ENCODE measurements at places on chromosomes 3 and 15.

- no peak for DNase-seq
Observed at GRCh38 chr3:173411375-173411973, 13.9 kb downstream of the NLGN1 start.

DNA sequence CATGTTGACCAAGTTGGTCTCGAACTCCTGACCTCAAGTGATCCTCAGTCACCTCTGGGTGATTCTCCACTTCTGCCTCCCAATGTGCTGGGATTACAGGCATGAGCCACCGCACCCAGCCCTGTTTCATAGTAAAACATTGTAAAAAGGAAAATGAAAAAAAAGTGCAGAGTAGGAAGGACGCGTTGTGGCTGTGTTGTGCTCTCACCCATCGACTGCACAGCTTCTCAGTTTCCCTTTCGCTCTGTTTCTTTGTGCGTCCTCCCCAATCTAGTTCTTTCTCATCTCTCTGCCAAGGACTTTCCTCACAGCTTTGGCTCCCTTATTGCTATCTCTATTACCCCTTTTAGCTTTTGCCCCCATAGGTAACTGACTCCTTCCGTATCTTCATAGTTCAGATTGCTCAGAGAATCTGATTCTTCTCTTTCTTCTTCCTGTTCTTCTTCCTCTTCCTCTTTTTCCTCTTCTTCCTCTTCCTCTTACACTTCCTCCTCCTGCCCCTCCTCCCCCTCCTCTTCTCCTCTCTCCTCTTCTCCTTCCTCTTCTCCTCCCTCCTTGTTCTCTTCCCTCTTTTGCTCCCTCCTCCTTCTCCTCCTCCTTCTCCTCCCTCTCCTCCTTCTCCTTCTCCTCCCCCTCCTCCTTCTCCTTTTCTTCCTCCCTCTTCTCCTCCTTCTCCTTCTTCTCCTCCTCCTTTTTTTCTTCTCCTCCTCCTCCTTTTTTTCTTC, 81.1 kb upstream of the VGLL4 start:
- DNase-seq: no peak

DNA sequence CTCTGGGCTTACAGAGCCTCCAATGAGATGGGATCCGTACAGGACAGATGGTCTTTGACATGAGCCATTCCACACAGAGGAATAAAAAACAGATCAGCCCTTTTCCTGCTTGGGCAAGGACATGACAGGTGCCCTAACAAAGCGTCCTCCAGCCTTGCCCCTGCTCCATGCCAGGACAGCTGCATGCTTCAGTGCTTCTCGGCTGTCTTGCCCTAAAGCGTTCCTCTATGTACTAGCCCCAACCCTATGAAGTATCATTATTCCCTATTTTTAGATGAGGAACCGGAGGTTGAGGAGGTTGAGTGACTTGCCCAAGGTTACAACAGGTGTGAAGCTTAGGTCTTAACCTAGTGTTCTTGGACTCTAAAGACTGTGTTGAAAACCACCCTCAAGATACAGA, 10.5 kb downstream of the POMGNT2 start:
- no peak for DNase-seq

DNA sequence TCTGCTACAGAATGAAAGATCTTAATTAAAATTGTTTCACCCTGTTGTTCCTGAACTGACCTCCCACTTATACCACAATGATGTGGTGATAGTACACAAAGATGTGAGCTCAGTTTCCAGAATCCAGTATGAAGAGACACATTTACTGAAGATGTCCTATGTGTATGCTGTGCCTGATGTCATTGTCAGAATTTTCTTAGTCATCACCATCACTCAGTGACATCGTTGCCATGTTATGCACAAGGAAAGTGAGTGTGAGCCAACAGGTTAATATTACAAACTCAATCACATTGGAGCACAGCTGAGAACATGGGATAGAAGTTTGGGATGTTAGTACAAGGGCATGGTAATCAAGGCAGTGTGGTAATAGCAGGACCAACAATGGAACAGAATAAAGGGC, 199.7 kb upstream of the CHRNA7 start:
- DNase-seq: no peak

DNA sequence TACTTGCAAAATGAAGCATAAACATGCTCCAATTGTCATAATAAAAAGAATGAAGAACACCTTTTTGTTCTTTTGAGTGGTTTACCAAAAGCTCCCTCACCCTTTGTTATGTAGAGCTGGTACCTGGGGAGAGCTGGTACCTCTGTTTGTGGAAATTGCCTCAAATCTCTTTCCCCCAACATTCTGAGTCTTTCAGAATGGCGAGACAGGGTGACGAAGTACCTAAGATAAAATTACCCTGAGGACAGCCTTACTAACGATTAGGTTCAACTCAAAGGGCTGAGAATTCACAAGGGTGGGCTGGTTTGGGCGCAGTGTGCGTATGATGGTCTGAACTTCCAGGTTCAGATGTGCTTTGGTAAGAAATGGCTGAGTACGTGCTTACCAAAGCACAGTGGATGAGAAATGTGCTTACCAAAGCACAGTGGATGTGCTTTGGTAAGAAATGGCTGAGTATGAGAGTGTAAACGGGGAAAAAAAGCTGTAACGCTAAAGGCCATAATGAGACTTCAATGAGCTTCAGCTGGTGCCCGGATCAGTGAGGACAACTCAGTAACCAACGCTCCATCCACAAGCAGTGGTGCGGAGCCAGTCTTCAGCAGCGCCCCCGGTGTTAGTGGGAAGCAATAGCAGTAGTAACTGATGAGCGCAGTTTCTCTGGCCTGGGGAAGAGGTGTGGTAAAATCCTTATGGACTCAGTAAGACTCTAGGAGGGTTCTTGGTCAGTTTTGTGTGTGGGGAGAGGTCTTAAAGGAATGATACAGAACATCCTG, 72.3 kb upstream of the LRIG1 start:
- DNase-seq: no peak

DNA sequence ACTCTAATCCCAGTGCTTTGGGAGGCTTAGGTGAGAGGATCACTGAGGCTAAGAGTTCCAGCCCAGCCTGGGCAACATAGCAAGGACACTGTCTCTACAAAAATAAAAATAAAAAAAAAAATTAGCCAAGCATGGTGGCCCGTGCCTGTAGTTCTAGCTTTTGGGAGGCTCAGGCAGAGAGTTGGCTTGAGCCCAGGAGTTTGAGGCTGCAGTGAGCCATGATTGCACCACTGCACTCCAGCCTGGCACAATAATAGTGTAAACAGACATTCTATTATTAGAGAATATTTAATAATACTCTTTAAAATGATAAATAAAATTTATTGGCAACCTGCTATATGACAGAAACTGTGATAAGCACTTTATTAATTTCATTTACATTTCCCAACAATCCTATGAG, 908.9 kb downstream of the TUSC7 start:
- no peak for DNase-seq

DNA sequence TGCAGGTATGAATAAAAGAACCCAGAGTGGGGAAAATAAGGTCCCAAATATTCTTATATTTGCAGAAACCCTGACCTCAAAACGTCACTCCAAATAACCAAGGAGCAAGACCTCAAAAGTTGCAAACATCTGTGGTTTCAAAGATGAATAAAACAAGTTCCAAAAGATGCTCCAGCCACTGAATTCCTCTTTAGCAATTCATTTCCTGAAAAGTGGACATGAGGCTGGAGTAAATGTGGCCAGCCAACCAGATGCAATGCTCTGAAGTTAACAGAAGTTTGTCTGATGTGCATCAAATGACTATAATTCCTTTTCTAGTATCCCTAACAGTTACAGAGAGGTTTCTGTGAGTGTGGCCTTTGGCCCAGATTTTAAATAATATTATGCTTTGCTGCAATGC, 71.2 kb upstream of the WNT5A start:
- DNase-seq: no peak

- peak; percentile 70 for DNase-seq
Observed at GRCh38 chr3:143970773-143971358, 757 bp upstream of the DIPK2A start.

GRCh38 chr3:11660242-11660641, 16.5 kb upstream of the VGLL4 start:
- DNase-seq: no peak

DNA sequence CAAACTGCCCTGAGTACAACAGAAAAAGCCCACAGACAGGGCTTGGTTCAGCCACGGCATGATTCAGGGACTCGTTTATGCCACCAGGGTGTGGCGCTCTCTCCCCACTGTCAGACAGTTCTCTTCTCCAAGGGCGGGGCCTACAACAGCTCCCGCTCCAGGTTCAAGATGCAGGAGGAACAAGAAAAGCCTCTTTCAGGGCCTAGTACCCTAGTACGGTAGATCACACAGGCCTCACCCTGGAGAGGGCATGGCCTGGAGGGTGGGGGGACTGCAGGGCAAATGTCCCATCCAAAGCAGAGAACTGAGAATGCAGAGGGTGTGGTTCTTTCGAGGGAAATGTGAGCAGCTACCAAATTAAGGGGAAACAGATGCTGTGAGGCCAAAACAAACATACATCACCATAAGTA, 12.0 kb downstream of the MESD start:
- DNase-seq: peak; percentile 47

- DNase-seq: no peak
Observed at GRCh38 chr15:90436952-90437351, 48.9 kb downstream of the IQGAP1 start.

DNA sequence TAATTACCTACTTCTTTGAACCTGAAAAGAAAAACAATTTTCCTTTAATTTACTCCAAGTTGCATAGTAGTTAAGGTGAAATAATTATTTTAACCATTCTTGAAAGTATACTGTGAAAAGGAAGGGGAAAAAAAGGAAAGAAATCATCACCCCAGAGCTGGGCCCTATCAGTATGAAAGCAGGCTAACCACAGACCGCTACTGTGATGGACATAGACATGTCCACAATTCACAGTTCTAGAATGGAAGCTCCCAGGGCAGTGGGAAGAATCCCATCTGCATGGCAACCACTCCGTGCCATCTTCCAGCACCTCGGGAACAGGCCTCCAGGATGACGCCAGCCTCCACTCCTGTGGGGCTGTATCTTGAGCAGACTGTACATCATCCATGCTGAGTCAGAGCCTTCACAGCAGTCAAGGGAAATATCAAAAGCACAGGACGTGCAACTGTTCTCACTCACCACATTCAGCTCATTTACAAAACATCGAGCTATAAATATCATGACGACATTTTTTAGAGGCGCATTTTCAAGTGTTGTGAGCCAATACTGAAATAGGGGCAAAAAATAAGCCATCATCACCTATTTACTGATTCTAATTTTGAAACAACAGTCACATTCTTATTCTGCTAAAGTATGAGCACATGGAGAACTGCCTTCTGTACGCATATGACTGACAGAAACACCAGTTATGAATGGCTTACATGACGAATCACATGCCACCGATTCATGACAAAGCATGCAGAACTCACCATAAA, 119.7 kb downstream of the SNRK start:
- DNase-seq: no peak

- DNase-seq: no peak
Observed at GRCh38 chr3:157532529-157533297, 29.5 kb upstream of the VEPH1 start.

DNA sequence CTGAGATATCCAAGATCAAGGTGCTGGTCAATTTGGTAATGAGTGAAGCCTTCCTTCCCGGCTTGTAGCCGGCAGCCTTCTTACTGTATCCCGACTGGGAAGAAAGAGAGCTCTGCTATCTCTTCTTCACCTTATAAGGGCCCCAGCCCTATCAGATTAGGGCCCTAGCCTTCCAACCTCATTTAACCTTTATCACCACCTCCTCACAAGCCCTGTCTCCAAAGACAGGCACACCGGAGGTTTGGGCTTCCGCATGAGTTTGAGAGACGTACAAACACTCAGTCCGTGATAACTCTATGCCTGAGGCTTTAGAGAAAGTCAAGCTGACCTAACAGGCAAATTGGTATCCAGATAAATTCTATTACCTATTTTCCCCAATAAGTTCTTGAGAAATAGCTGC, 243.9 kb downstream of the OPA1 start:
- DNase-seq: no peak

GRCh38 chr15:65055201-65055870, 10.1 kb downstream of the SLC51B start:
- peak; percentile 41 for DNase-seq

- no peak for DNase-seq
Observed at GRCh38 chr3:126423191-126424038, 28.7 kb downstream of the CFAP100 start.

DNA sequence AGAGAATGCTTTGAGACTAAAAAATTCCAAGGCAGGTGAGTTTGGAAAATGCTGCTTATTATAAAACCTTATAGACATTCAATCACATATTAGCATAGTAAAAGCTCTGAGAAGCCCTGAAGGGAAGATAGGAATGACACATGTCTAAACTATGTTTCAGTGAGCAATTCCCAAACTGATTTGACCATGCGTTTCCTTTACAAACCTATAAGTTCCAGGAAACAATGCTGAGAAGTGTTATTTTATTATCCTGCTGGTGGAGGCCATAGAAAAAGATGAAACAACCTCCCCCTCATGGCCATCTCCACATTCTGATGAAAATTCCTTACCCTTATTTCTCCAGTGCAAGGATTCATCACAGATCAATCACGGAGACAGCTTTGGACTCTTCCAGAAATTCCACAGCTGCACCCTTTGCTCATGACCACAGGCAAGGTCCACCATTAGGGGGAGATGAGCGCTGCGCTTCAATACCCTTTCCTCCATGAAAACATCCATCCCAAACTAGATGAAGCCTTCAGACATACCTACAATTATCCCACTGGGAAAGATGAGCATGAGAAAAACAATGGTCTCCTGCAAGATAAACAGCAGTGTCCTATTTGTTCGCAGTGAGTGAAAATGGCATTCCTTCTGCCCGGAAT, 372.1 kb downstream of the MAGI1 start:
- no peak for DNase-seq

GRCh38 chr3:32285891-32286290, 47.4 kb downstream of the CMTM8 start:
- no peak for DNase-seq

- no peak for DNase-seq
Observed at GRCh38 chr3:13072600-13073325, 466 bp downstream of the IQSEC1 start.

DNA sequence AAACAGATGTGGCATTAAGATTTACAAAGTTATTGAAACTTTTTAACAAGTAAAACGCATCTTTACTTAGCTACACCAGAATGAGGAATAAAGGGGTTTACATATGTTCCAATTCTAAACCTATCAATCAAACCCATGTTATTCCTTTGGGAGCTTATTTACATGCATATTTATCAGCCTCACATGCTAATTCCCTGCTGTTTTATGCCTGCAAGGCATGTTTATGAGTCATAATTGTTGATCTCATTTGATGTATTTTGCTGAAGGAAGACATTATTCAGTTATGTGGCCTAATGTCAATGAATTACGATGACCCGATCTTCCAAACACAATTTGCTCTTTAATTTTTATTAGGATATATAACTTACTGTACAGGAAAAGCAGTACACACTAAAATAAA, 272.9 kb downstream of the TBC1D5 start:
- no peak for DNase-seq

DNA sequence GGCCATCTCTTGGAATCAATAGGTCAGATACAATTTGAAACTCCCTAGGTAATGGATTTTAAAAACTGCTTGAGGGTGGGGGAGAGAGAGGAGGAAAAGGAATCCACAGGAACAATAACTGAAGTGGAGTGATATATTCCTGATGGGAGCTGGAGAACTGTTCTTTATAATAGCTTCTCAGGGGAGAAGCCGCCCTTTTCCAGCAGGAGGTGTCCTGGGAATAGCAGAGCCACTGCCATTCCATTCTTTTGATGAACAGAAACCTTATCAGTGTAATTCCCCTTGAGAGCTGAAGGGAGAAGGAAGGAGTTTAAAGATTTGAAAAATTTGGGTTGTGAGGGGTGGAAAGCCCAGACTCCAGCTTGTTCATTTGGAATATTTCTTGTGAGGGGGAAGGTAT, 504.9 kb upstream of the DPH6 start:
- no peak for DNase-seq
